ENCODE measurements at places on chromosomes 1 and 21.
A peak's percentile ranks its signal among the peaks of the same experiment; 100 is the strongest.

DNA sequence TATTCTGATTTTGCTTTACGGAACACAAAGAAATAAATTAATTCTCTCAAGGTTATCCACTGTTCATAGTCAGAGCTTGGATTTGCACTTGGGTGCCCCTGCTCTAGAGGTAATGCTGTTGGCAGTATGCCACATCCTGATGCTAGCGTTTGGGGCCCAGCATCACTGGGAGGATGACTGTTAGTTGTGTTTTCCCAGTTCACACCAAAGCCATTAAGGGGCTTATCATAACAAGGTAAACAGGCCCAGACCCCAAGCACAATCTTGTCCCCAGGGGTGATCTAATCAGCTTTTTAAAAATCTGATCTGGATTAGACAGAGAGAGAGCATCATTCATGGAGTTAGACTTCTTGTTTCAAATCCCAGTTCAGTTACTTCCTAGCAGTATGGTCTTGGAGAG, 60.2 kb upstream of the PBX1 start:
- DNase-seq = no peak

- DNase-seq = peak; percentile 22
These were observed 220.9 kb downstream of the ATG4C start for GRCh38 chr1:63004868-63005267.

DNA sequence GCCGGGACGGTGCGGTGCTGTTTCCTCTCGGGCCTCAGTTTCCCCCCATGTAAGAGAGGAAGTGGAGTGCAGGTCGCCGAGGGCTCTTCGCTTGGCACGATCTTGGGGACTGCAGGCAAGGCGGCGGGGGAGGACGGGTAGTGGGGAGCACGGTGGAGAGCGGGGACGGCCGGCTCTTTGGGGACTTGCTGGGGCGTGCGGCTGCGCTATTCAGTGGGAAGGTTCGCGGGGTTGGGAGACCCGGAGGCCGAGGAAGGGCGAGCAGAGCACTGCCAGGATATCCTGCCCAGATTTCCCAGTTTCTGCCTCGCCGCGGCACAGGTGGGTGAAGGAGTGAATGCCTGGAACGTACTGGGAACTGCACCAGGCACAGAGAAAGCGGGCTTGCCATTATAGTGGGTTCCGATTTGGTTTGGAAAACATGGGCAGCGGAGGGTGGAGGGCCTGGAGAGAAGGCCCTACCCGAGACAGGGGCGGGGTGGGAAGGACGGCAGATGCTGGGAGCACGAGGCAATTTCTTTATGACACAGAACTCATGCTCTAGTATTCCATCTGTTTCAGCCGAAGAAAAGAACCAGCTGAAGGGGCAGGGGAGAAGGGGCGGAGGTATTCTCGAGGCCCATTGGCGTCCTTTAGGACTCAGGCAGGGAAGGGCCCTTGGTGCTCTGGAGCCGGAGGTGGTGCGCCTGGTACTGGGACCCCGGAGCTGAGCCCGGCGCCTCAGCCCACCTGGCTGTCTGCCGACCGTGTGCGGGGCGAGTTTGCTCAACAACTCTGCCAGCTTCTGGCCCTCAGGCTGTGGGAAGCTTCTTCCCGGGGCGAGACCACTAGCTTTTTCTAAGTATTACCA, 960 bp downstream of the PCSK9 start:
- DNase-seq = no peak

GRCh38 chr21:41924368-41924754, 29.5 kb downstream of the C2CD2 start:
- DNase-seq = no peak

GRCh38 chr21:17866590-17866989, 47.4 kb upstream of the C21orf91 start:
- DNase-seq = no peak

- no peak for DNase-seq
These were observed 39.9 kb downstream of the PEX14 start for GRCh38 chr1:10514490-10515235.

GRCh38 chr1:173616859-173617258, 14.0 kb upstream of the SLC9C2 start:
- no peak for DNase-seq

All from GM13977 (cell line).